ENCODE measurements at places on chromosomes 5 and 9.

GRCh38 chr5:154042766-154043165 lies 4.0 kb downstream of the MFAP3 start:
- DNase-seq, result no peak

DNA sequence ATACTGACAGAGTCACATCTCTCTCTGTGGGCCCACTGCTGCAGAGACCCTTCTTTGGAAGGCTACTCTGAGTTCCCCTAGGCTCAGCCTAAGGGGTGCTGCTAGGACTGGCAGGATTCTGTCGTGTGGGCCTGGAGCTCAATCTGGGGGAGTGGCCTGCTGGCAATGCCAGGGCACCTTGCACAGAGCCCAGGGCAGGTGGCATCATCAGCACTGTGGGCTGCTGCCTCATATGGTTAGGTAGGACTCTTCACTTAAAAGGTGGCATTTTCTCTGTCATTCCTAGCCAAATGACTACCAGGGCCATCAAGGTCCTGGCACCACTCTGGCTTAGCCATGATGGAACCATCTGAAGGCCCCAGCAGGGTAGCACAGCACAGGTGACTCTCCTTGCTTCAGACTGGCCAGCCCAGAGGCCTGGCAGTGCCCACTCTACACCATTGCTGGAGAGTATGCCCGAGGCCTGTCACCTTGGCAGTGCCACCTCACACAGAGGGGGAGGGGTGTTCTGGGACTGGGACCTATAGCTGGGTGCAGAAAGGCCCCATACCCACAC lies 21.9 kb downstream of the PITX1 start:
- DNase-seq, result no peak

- no peak for DNase-seq
These were observed 1.4 kb downstream of the ERGIC1 start for GRCh38 chr5:172835290-172835993.

DNA sequence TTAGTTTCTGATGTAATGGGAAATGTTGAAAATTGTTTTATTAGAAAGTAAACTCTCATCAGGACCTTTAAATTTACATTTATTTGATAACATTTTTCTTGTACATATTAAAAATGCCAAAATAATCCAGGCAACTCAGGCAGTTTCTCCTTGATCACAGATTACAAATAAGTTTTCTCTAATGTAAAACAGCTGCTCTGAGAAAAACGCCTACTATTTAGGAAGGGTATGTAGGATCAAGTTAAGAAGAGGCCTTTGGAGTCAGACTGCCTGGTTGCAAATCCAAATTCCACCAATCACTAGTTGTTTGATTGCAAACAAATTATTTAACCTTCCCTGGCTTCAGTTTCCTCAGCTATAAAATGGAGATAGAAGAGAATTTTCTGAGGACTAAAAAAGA lies 610.8 kb downstream of the PDE4D start:
- DNase-seq, result no peak

GRCh38 chr5:97979740-97980139 lies 793.7 kb upstream of the RGMB start:
- DNase-seq, result no peak

DNA sequence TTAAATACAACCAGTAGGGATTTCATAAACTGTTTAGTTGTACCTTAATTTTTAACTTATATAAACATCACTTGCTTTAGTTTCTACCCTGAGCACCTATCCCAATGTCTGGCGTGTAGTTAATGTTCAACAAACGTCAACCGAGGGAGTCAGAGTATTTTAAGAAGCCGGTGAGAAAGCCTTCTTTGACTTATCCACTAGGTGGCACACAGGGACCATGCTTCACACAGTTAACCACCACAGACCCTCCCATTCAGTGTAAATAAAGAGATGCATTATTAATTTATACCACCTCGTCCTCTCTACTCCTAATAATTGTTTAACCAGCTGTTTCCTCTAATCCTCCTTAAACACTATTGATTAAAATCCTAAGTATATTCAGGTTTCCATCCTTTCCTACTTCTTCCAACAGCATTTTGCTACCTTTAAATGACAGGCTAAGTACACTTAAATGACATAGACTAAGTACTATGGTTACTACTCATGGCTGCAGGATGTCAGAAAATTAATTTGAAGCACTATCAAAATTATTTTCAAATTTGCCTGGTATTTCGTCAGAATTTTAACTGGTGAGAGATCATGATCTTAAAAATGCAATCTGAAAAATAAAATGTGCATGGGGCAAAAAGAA lies 2.3 kb downstream of the HAPLN1 start:
- peak; percentile 34 for DNase-seq

GRCh38 chr9:131833906-131834305 lies 94.0 kb upstream of the RAPGEF1 start:
- DNase-seq, result peak; percentile 32

GRCh38 chr5:135219868-135220267 lies 179.2 kb downstream of the MACROH2A1 start:
- DNase-seq, result no peak

DNA sequence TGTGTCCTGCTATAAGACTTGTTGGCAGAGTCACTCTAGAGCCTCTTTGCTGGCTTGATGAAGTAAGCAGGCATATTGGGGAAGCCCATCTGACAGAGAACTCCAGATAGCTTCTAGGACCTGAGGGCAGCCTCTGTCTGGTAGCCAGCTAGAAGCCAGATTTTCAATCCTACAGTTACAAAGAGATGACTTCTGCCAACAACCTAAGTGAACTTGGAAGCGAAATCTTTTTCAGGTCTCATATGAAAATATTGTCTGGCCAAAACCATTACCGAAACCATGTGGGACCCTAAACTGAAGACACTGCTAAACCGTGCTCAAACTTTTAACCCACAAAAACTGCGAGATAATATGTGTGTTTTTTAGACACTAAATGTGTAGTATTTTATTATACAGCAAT lies 140.9 kb downstream of the MRPS30 start:
- DNase-seq, result no peak

- DNase-seq, result no peak
These were observed 304.5 kb upstream of the RFX3 start for GRCh38 chr9:3830291-3830690.

DNA sequence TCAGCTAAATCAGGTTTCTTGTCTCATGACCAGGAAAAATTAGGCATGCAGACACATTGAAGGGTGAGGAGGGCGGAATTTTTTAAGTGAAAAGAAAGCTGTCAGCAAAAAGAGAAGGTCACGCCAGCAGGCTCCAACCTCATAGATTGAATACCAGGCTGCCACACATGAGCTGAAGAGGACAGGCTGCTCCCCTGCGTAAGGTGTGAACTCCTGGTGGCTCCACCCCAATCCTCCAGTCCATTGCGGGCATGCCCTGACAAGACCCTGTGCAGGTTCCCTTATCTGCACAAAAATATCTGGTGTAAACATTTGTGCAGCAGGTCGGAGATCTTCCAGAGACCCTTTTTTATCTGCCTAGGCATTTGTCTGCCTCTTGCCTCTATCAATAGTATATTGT lies 22.9 kb upstream of the TEX10 start:
- DNase-seq, result no peak

- no peak for DNase-seq
These were observed 8.5 kb downstream of the KLF4 start for GRCh38 chr9:107481035-107481434.

- DNase-seq, result no peak
These were observed 42.1 kb upstream of the ELOVL7 start for GRCh38 chr5:60886158-60886557.

- no peak for DNase-seq
These were observed 83.2 kb downstream of the DTWD2 start for GRCh38 chr5:118905196-118905595.

GRCh38 chr5:139731281-139731680 lies 64.3 kb upstream of the PSD2 start:
- DNase-seq, result no peak

DNA sequence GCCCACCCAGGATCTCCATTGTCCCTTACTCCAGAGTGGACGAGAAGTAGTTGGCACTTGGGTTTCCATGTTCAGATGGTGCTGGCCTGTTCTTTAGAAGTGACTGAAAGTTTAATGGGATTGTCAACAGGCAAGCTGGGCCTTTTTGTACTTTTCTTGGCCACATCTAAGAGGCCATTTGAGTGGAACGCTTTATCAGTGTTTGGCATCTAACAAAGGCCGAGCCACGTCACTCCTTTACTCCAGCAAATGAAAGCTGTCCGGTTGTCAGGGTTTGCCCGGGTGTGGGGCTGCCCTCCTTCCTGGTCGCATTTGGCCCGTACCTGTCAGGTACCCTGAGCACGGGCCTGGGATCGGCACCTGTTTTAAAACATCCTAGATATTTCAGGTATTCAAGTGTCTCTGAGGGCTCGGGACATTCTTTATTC lies 71.5 kb downstream of the RCL1 start:
- no peak for DNase-seq

DNA sequence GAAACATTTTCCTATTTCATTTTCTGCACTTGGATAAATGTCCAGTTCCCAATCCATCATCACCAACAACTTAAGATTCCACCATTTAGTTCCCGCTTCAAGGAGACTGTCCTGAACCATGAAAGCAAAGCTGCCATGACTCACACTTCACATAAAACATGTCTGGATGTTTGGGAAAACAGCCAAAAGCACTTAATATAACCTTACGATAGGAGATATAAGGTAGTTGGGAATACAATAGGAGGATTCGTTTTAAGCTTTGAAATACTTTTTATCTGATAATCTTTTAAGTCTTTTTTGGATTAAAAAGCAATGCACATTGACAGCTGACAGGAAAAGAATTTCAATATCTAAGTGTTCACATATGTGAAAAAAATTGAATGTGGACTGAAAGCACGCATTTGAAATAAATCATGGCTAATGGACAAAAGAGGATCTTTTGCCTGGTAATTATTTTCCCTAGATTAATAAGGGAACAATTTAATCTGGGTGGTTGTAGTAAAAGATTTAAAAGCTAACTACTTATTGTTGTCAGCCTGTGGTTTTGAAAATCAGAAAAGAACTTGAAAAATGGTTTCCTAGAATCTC lies 17.3 kb upstream of the TGFBI start:
- no peak for DNase-seq

GRCh38 chr9:38363589-38363925 lies 28.9 kb upstream of the ALDH1B1 start:
- DNase-seq, result no peak

Data from stimulated activated CD8-positive, alpha-beta memory T cell treated with anti-CD3 and anti-CD28 coated beads, Interleukin-4, amount 100 ng/mL, for 48 hours (primary cell).